Karpas-422 (cell line): ENCODE measurements at places on chromosomes 16 and 17.

- DNase-seq: no peak
These were observed 282.9 kb downstream of the SOX9 start for GRCh38 chr17:72403713-72404209.

DNA sequence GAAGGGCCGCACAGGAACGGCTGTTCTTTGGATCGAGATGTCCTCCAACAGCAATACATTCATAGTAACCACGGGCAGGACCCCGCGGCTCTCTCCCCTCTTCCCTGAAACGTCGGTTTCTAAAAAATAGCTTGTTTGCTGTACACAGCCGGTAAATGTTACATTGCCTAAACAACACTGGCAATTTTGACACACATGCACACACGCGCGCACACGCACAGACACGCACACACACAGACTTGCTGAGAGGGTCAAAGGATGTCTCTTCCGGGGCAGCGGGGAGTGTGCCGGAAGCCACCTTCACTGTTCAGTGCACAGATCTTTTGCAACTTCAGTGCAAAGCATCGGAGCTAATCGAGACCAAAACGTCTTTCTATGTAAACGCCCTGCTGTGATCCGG, 35.8 kb downstream of the ZDHHC7 start:
- DNase-seq: no peak

- DNase-seq: no peak
These were observed 178.4 kb downstream of the C16orf95 start for GRCh38 chr16:87138738-87139267.

DNA sequence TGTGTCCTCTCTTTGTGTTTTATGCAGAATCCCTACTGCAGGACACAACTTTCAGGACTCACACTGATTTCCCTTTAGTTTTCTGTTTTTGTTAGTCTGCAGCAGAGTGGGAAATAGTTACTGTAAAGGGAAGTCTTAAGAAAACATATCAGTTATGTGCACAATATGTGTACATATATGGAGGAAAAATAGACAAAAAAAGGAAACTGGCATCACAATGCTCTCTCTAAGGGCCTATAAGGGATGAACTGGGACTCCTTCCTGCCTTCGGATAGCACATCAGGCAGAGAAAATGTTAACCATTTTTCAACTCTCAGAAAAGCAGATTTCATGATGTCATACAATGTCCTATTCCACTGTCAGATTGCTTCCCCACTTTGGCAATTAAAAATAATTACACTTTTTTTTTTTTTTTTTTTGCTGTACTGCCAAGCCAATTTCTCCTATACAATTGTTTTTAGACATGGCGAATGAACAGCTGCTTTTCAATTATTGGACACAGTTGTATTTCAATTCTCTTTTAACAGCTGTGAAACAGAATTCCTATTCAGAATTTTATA, 112.5 kb upstream of the KCNJ16 start:
- DNase-seq: no peak

GRCh38 chr17:29615048-29615385, 7.7 kb downstream of the CORO6 start:
- peak; percentile 59 for DNase-seq

- DNase-seq: no peak
These were observed 26.0 kb upstream of the IRX6 start for GRCh38 chr16:55297910-55298479.

DNA sequence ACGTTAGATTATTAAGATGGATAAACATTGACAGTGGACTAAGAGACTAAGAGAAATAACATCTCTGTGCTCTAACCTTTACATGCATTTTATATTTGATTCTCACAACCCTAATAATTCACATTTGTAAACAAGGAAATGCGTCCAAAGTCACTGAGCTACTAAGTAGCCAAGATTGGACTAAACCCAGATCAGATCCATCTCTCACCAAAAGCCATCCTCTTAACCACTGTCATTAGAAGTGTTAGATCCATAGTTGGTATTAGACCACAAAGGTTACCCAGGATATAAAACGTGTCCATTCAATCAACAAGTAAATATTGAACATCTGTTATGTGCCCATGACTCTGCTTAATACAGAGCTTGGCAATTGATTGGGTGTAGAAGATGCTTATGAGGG, 5.2 kb downstream of the HSD17B2 start:
- no peak for DNase-seq

- no peak for DNase-seq
These were observed 132.2 kb upstream of the HS3ST2 start for GRCh38 chr16:22681554-22682291.

- no peak for DNase-seq
These were observed 15.2 kb upstream of the CA4 start for GRCh38 chr17:60134396-60135150.

DNA sequence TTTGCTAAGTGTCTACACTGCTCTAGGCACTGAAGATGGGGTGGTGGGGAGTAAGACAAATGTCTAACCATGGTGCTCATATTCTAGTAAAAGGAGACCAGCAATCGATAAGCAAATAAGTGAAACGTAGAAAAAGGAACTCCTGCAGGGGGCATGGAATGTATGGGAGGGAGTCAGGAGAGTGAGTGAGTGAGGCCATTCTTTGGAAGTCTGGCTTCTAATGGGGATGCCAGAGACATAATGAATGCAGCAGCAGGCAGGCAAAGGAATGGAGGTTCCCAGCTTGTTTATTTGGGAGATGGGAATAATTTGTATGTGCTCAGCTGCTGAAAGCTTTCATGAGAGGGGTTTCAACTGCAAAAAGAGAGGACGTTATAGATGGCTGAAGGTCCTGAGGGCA, 216.4 kb upstream of the DYNLRB2 start:
- no peak for DNase-seq

DNA sequence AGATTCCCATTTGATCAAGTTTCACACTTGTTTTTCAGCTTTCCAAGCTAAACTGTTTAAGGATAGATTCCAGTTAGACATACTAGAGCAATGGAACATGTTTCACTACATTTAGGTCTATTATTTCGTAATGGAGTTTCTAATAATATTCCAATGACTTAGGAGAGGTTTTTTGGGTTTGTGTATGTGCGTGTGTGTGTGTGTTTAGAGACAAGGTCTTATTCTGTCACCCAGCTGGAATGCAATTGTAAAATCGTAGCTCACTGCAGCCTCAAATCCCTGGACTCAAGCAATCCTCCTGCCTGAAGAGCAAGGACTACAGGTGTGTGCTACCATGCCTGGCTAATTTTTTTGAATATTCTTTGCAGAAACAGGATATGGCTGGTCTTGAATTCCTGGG, 426.3 kb downstream of the ZFHX3 start:
- DNase-seq: no peak

DNA sequence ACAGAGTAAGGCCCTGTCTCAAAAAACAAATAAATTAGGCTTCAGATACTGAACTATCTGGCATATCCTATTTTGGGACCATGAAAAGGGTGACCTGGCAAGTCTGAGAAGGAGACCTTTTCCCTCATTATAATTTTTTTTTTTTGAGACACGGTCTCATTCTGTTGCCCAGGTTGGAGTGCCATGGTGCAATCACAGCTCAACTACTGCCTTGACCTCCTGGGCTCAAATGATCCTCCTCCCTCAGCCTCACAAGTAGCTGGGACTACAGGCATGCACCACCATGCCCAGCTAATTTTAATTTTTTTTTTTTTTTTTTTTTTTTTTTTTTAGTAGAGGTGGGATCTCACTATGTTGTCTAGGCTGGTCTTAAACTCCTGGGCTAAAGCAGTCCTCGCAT, 37.3 kb downstream of the PLCG2 start:
- DNase-seq: no peak

GRCh38 chr16:27364493-27365141, 37.4 kb upstream of the IL21R start:
- DNase-seq: no peak

GRCh38 chr16:77761204-77761603, 27.2 kb upstream of the VAT1L start:
- no peak for DNase-seq

DNA sequence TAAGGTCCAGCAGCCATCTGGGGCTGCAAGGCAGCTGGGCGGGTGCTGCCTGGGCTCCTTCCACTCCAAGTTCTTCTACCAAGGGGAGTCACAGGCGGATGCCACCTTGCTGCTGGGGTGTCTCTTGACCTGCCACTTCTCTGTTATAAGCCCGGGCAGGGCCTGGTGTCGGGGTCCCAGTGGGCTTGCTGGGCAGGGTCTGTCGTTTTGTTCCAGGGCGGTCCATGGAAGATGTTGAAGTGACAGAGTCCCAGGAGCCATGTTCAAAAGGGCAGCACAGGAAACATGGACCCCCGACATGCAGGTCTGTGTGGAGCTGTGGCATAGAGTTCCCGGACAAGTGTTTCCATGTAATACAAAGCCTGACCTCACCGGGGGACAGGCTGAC, 91.1 kb downstream of the TNFRSF13B start:
- no peak for DNase-seq

- no peak for DNase-seq
These were observed 51.3 kb upstream of the ADORA2B start for GRCh38 chr17:15893658-15894024.

GRCh38 chr17:51512220-51512907, 252.0 kb downstream of the UTP18 start:
- peak; percentile 17 for DNase-seq

GRCh38 chr16:27208796-27209195, 5.5 kb downstream of the KDM8 start:
- no peak for DNase-seq

GRCh38 chr17:3804503-3804931, 3.5 kb upstream of the ITGAE start:
- no peak for DNase-seq

DNA sequence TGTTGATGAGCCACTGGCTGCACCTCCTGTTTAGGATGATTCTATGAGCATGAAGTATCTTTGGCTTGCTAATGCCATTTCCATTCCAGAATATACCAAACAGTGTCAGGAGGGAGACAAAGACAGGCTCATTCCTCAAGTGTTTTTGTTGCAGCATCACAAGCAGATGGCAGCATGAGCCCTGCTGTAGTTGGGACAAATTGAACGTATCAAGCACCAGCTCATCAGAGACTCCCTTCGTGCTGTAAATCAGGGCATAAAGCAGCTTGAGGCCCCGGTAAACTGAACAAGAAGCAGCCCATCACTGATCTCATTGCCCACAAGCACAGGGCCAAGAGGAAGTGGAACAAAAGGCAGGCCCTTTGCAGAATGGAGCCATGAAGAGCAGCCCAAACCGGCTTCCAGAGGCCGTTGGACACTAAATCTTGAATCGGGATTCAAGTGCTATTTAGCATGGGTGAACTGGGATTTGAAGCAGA, 45.9 kb upstream of the HS3ST3A1 start:
- no peak for DNase-seq

- DNase-seq: no peak
These were observed 78.6 kb upstream of the ZFHX3 start for GRCh38 chr16:73126525-73126853.

DNA sequence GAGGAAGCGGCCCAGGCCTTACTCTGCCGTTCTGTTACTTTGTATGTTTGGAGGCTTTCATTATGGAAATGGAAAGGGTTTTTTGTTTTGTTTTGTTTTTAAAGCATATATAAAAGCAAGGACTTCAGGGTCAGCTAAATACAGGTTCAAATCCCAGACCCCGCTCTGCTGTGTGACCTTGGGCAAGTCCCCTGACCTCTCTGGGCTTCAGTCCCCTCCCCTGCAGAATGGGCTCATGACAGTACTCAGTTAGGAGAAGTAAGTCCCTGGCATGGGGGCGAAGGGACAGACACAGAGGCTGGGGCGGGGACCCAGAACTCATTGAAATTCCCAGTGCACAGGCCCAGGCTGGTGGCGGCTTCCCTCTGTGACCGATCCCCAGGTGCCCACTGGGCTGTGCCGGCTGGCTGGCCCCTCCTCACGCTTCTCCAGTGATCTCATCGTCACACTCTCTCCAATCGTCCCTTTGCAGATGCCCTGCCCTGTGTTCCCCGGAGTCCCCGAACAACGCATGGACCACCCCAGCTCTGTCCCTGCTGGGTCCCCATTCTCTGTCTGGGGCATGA, 979 bp upstream of the CIBAR2 start:
- no peak for DNase-seq

- no peak for DNase-seq
These were observed 148.1 kb downstream of the KCNJ2 start for GRCh38 chr17:70317421-70317820.

DNA sequence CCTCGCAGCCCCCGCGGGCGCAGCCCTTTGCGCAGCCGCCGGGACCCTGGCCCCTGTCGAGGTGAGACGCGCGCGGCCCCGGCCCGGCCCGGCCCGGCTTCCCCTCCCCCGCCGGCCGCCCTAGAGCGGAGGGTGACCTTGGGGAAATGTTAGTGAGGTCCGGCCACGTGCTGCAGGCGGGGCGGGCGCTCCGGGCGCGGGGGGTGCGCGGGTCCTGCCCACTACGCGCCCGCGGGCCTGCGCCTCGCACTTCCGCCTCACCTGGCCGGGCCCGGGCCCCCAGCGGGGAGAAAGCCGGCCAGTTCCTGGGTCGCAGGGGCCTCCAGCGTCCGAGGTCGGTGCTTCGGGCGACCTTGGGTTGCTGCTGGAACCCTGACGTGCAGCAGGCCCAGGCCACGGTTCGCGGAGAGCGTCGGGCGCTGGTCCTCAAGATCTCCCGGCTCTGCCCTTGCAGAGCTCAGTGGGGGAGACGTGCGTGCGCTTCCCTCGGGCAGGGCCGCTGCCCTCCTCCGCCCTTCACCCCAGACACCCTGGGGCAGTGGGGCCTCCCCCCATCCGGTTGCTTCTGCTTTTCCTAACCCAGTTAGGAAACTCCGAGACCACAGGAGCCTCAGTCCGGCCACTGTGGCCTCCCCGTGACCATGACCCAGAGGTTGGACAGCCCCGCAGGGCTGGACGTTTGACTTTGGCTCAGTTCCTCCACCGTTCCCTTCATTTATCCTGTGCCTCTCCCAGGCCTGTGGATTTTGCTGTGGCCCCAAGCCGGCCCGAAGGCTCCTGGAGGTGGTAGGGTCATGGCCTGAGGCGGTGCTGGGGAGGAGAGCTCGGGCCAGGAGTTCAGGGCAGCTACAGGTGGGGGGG, 791 bp downstream of the MCRIP2 start:
- peak; percentile 87 for DNase-seq

DNA sequence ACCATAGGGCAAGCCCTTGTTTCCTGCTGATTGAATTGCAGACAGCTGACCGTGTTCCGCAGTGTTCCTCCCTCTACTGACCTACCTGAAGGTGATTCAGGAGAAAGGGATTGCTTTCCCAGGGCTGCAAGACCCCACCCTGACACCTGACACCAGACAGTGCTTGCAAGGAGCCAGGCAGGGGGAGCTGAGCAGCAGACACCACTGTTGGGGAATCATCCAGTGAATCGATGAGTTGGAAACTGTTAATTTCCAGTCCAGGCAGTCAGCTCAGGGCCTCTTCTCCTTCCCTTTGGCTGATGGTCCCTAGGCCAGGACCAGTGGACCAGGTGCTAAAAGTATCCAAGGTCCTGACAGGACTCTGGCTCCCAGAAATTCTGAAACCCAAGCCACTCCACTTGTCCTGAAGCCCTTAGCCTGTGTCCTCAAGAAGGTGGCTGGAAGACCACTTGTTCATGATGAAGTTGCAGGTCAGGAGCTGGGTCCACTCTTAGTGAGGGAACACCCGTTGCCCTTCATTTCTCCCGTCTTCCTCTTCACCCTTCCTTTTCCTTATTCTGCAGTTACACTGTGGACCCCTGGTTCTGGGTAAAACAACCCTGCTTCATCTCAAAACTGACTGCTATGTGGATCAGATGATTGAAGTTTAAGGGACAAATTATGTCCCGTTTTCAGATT, 9.5 kb upstream of the UNK start:
- DNase-seq: no peak

- DNase-seq: no peak
These were observed 118.3 kb downstream of the ANKRD11 start for GRCh38 chr16:89371968-89372634.

- DNase-seq: no peak
These were observed 382.0 kb downstream of the GRIN2A start for GRCh38 chr16:9800186-9800738.
